Thyroid gland (tissue), 4 donors: ENCODE measurements at places on chromosomes 12 and 14. TPM values are rescaled to one million over a fixed set of nuclear protein-coding genes. Genes with fewer than 3 reads are reported as not detected.

DNA sequence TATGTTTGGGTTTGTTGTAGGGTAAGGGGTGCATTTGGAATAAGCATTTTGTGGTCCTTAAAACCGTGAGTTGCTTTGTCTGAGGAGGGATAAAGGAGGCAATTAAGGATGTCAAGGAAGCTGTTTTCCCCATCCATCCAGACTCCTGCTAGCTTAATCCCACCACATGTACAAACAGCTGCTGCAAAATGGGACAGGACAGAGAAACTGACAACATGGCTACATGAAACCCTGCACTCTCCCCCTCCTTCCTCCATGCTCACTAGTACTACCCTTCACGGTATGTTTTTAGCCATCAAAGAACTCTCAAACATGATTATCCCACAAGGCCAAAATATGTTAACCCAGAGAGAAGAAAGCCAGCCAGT, 20.6 kb downstream of the ST8SIA1 start:
- peak overlapping the region; percentile 83 for H3K27ac ChIP-seq
- H3K4me1 ChIP-seq: peaks cover 31% of the 10 kb centered on the region
- no peaks in the 10 kb centered on the region for H3K36me3 ChIP-seq
- H3K4me3 ChIP-seq: no peak overlapping the region

DNA sequence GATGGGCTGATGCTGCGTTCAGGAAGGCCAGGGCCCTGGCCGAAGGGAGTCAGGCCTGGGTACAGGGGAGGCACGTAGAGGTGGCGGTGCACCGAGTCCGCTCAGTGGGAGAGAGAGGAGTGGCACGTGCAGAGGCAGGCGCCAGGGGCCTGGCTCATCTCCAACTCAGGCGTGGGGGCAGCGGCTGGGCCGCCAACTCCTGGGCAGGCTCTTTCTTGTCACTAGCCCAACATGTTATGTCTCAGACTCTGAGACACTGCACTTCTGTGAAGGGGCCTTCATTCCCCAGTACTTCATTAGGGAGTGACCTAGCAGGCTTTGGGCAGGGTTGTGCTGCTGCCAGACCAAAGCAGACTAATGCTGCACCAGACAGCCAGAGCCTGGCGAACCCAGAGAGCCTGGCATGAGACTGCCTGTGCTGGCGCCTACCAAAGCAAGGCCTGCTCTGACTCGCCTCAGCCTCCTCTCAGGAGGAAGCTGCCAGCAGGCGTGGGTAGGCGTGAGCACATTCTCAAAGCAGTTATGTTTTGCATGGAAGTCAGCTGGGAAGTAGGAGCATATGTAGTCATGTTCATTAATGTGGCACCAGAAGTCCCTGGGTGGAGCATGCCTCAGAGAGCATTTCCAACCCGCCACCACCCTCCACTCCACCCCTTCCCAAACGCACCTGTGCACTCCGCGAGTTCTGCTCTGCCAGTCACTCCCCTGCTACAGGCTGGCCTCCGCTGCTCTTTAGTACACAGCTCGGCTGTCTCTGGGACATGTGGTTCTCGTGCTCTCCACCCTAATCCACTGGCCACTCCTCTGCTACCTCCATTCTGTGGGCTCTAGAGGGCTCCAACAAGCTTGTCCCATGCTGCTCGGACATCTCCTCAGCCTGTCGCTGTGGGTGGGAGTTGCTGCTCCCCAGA, 9.7 kb downstream of the CKB start:
- no peaks in the 10 kb centered on the region for H3K36me3 ChIP-seq
- DNase-seq: peak; percentile 95
- H3K27me3 ChIP-seq: no peaks in the 10 kb centered on the region
- peaks cover 68% of the 10 kb centered on the region for H3K4me1 ChIP-seq
- no peak overlapping the region for H3K4me3 ChIP-seq
- H3K27ac ChIP-seq: peak overlapping the region; percentile 91

DNA sequence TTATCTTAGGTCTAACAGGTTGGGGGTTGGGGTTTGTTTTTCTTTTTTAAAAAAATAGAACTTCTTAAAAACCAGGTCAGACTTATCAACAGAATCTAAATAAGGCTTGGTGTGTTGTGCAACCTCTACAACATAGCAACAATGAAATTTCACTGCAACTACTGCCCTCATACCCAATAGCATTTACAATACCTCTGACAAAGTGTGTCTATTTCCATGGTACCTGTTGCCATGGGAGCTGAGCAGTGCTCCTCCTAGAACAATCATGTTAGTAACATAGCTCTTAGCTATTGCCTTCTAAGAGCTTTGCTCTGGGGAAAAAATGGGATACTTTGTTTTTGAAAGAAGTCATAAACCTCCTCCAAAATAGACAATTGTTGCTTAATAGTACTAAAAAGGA, 103.3 kb upstream of the CCDC175 start:
- DNase-seq: peak; percentile 79
- H3K4me3 ChIP-seq: no peak overlapping the region
- H3K27me3 ChIP-seq: no peaks in the 10 kb centered on the region
- no peaks in the 10 kb centered on the region for H3K36me3 ChIP-seq
- H3K4me1 ChIP-seq: peaks cover 13% of the 10 kb centered on the region

- no peak overlapping the region for H3K27ac ChIP-seq
- no peaks in the 10 kb centered on the region for H3K36me3 ChIP-seq
- no peaks in the 10 kb centered on the region for H3K27me3 ChIP-seq
- no peaks in the 10 kb centered on the region for H3K4me1 ChIP-seq
These were observed 6.4 kb upstream of the RABGGTA start for GRCh38 chr14:24277606-24278321.

DNA sequence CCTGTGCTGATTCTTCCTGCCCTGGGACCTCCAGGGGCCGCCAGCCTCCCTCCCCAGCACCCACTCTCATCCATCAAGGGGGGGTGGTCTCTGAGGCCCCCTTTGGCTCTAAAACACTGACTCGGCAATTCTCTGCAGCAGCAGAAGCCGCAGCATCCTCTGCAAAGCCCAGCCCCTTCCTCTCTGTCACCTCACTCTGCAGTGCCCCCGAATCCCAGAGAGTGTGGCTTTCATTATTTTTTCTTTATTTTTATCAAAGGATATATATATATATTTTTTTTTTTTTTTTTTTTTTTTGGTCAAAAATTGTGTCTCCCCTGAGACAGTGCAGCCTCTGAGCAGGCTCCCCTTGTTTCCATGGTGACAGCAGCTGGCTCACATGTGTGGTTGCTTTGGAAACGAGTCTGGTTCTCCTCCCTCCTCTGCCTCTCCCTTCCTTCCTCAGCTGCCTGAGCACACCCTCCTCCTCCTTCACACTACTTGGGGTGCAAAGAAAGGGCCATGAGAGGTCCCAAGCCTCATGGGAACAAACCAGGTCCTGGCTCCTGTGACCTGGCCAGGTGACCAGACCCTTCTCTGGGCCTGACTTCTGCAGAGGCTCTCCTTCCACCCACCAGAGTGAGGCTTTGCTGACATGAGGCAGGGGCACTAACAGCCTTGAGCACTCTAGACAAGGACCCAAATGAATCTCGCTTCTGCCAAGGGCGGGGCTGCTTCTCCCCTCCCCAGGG, 100.5 kb downstream of the LRRC74A start:
- H3K4me3 ChIP-seq: no peak overlapping the region
- no peaks in the 10 kb centered on the region for H3K36me3 ChIP-seq
- peaks cover 34% of the 10 kb centered on the region for H3K4me1 ChIP-seq
- H3K27ac ChIP-seq: peak overlapping the region; percentile 93
- H3K27me3 ChIP-seq: no peaks in the 10 kb centered on the region

DNA sequence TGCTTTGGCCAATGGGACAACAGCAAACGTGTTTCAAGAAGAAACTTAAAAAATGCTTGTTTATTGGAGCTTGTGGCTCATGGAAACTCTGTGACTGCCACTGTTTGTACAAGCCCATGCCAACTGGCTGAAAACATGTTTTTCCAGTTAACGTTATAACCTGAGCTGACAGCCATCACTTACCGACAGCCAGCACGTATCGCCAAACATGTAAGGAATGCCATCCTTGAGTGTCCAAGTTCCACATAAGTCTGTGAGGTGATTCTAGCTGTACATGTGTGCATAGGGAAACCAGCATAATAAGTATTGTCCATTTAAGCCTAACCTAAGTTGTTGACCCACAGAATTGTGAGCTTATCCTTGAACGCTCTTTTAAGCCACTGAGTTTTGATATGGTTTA, 596.9 kb downstream of the TRHDE start:
- H3K4me3 ChIP-seq: no peak overlapping the region
- no peak overlapping the region for H3K27ac ChIP-seq
- no peaks in the 10 kb centered on the region for H3K36me3 ChIP-seq
- no peaks in the 10 kb centered on the region for H3K4me1 ChIP-seq
- peak; percentile 38 for DNase-seq

DNA sequence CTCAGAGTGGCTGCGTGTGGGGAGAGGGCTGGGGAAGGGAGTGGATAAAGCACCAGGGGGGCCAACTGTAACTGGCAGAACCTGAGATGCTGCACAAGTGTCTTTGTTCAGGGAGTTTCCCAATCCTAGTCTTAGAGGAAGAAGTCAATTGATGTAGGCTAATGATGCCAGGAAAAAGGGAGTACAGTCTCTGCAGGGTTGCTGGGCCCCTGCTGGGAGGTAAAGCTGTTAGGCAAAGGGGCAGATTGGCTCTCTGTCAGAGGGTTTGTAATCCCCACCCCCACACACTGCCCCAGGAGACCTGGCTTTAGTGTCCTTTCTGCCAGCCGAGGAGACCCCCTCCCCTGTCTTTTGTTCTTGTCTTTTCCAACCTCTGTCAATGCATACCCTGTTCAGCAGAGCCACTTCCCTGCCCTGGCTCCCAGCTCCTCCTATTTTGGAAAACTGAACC, 178.4 kb downstream of the KCNA5 start:
- no peak overlapping the region for H3K27ac ChIP-seq
- H3K4me3 ChIP-seq: no peak overlapping the region
- no peaks in the 10 kb centered on the region for H3K27me3 ChIP-seq
- DNase-seq: no peak
- no peaks in the 10 kb centered on the region for H3K4me1 ChIP-seq

Gene APOF
- not detected for total RNA-seq
